ENCODE measurements at places on chromosomes 6 and 20. TPM values are rescaled to one million over a fixed set of nuclear protein-coding genes. Genes with fewer than 3 reads are reported as not detected.

The SLC22A7 gene
- total RNA-seq: not detected

The PKIB gene
- total RNA-seq: not detected

The SCUBE3 gene
- total RNA-seq: 0.85 TPM

The BTNL2 gene
- not detected for total RNA-seq

The SLC44A4 gene
- 0.17 TPM for total RNA-seq

The RFX6 gene
- total RNA-seq: not detected

The ULBP2 gene
- total RNA-seq: 3.7 TPM

The CYP39A1 gene
- 3.4 TPM for total RNA-seq

The HMGN3 gene
- total RNA-seq: 69.3 TPM

The NOX3 gene
- total RNA-seq: not detected

The DPPA5 gene
- total RNA-seq: not detected

The ATXN1 gene
- total RNA-seq: 14.3 TPM

The PKHD1 gene
- 0.17 TPM for total RNA-seq

The TPD52L2 gene
- 169 TPM for total RNA-seq

The TNXB gene
- total RNA-seq: 4.6 TPM

The MAPK13 gene
- 5.6 TPM for total RNA-seq

The FAM184A gene
- 0.17 TPM for total RNA-seq

The COL11A2 gene
- 0.28 TPM for total RNA-seq

The PI16 gene
- not detected for total RNA-seq

The OPN5 gene
- not detected for total RNA-seq

The LST1 gene
- total RNA-seq: 0.37 TPM

The WFDC13 gene
- not detected for total RNA-seq

The RIPK1 gene
- total RNA-seq: 30.5 TPM

The TXLNB gene
- total RNA-seq: 0.68 TPM

The MCM8 gene
- total RNA-seq: 6.8 TPM

The INSM1 gene
- not detected for total RNA-seq

The BPIFB2 gene
- not detected for total RNA-seq

The ESR1 gene
- not detected for total RNA-seq

The PABPC1L gene
- 1.3 TPM for total RNA-seq

The LY6G5C gene
- 3.6 TPM for total RNA-seq

The OR2J3 gene
- total RNA-seq: not detected

The HSPA1L gene
- 0.85 TPM for total RNA-seq

The ARMC2 gene
- 0.79 TPM for total RNA-seq

The REM1 gene
- not detected for total RNA-seq

The DLK2 gene
- 0.60 TPM for total RNA-seq

The CST9 gene
- not detected for total RNA-seq

The MAS1 gene
- total RNA-seq: not detected

The BNIP5 gene
- total RNA-seq: not detected

The TMEM74B gene
- total RNA-seq: 0.60 TPM

The NRM gene
- total RNA-seq: 3.1 TPM

The KHDC1L gene
- total RNA-seq: not detected

Data from dermis blood vessel endothelial cell (primary cell).